H1 (cell line): ENCODE measurements at places on chromosomes 11 and 22. TPM values are rescaled to one million over a fixed set of nuclear protein-coding genes. Genes with fewer than 3 reads are reported as not detected.
A peak's percentile ranks its signal among the peaks of the same experiment; 100 is the strongest.

DNA sequence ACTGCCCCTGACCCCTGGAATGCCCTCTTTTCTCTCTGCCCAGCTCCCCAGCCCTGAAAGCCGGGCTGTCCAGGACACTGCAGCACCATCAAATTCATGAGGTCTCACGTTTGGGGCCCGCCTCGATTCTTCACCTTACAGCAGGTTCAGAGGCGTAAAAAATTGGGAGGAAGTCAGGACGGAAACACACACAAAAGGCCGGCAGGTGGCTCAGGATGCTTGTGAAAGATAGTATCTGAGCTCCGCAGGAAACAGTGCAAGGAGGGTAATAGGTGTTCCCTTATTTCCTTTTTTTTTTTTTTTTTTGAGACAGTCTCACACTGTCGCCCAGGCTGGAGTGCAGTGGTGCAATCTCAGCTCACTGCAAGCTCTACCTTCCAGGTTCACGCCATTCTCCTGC lies 4.1 kb downstream of the RFPL2 start:
- no peak for DNase-seq

DNA sequence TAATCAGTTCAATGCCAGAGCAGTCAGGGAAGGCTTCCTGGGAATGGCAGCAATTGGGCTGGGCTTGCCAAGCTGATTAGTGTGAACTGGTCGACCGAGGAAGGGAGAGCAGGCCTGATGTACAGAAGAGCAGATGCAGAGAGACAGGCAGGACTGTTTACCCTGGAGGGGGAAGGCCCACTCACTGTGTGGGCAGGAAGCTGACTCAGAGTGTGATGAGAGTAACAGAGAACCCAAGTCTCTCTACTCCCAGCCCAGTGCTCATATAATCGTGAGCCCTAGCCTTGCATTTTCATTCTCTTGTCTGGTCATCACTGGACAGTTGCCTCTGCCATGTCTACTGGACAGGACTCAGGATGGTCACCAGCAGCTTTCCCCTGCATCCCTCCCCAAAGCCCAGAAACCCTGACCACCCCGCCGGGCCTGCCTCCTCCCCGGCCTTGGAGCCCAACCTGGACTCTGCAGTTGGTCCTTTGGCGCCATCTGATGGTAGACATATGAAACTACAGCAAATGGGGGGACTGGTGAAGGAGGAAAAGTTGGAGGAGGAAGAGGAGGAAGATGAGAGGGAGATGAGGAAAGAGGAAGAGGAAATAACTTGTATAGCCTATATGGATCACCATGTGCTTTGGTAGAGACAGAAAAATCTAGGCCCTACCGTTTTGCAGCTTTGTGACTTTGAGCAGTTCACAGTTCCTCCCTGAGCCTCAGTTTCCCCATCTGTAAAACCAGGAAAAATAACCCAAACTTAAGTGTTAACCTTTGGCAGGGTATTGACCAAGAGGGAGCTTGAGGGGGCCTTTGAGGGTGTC lies 43.4 kb upstream of the PRDM11 start:
- no peak for DNase-seq

- no peak for DNase-seq
Observed at GRCh38 chr22:21041937-21042336, 3.8 kb upstream of the LRRC74B start.

DNA sequence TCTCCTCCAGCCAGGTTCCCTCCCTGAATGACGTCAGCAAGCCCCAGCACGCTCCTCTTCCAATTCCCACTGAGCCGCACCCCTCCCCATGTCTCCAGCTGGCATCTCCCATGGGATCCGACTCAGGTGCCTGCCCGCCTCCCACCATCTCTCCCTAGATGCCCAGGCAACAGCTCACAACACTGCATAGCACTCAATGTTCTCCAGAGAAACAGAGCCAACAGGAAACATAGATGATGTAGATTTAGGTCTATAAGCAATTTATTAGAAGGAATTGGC lies 532.3 kb downstream of the BRD1 start:
- no peak for DNase-seq

DNA sequence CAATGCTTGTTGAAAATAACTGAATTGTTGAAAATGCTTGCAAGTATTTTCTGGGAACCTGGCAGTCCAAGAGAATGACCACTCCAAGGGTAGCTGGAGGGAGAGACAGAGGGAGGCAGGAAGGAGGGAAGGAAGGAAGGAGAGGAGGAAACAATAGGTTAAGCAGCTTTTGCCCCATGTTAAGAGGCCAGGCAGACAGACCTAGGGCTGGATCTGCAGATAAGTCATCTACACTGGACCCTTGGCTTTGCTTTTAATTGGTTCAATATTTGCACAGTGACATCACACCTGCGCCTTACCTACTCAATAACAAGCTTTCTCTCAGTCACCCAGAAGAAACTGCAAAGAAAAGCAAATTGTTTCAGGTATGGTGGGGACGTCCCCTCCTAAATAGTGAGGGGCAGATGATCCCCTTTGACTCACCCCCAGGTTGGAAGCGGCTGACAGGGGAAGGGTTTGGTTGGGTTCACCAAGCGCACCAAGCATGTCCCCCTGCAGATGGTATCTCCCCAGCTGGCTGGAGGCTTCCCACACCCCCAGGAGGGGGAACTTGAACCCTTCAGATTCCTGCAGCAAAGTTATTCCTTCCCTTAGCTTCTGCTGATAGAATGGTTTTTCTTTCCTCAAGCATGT lies 24.3 kb downstream of the MYH9 start:
- no peak for DNase-seq

GRCh38 chr11:61800331-61801281 lies 7.9 kb downstream of the FEN1 start:
- no peak for DNase-seq

- no peak for DNase-seq
Observed at GRCh38 chr11:58597486-58598144, 18.8 kb downstream of the ZFP91 start.

DNA sequence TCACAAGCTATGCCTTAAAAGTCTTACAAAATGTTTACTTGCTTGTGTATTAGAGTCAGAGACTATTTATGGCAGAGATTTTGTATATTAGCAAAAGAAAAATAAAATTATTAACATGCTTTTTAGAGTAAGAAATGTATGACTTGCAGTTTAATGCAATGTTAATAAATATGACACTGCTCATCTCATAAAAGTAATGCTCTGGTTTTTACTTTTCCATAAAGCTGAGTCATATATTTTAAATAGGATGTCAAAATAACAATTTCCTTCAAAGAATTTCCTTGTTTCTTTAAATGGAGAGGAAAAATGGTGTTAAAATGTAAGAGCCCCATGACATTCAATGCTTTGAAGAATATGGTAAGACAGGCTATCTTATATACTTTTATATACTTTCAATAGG lies 16.3 kb upstream of the RDX start:
- DNase-seq, result no peak

- DNase-seq, result peak; percentile 72
Observed at GRCh38 chr11:75668451-75669297, at the start of gene MAP6. MAP6 (minus strand) TSS chr11:75669038; CDS start chr11:75668369, 669 bp downstream.

- DNase-seq, result no peak
Observed at GRCh38 chr22:19997561-19998231, 18.9 kb downstream of the ARVCF start.

GRCh38 chr22:42885446-42885845 lies 28.4 kb upstream of the ARFGAP3 start:
- DNase-seq, result no peak

GRCh38 chr22:47633111-47633510 lies 870.7 kb downstream of the TBC1D22A start:
- DNase-seq, result no peak

GRCh38 chr11:86990031-86990430 lies 34.8 kb upstream of the FZD4 start:
- DNase-seq, result no peak

DNA sequence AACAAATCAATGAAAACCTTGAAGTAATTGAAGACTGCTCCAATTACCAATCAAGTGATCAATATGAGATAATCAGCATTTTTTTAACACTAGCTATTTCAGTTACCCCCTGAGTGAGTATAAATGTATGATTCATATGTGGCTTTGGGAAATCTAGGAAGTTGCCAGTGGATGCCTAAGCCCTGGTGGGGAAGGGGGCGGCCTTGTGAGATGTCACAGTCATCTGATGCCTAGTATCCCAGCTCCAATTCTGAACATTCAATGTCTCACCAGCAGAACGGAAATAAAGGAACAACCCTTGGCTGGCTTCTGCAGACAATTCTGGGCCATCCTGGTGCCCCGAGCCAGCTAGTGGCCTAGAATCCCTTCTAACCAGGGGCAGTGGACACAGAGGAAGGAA lies 58.5 kb upstream of the TIMP3 start:
- no peak for DNase-seq

DNA sequence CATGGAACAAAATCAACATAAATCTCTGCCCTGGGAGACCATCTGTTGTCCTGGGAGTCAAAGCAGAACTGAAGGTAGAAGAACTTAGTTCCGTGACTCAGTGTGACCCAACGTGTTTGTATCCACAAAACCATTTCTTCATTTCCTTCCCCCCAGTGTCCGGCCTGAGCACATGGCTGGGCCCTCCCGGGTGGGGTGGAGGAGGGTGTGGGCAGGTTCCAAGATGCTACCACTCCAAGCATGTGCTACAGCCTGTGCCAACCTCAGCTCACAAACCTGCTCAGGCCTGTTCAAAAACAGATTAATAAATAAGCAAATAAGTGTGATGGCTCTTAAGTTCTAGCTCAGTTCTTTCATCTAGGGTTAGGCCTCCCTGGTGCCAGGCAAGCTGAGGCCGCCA lies 55.3 kb downstream of the SHANK2 start:
- DNase-seq, result no peak

DNA sequence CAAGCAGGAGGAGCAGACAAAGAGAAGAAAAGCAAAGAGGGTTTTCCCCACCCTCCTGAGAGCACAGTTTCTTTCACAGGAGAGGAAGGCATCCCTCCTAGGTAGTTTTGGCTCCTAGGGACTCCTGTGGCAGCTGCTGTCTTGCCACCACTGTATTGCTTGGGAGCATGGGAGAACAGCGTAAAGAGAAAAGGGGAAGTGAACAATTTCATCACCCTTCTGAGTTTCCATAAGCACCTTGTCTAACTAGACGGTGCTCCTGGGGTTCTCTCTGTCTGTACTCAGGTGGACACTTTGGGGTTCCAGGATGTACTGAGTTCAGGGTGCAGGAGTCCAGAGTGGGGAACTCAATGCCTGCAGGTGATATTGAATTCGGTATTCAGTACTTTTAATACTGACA lies 1430.5 kb downstream of the TBC1D22A start:
- no peak for DNase-seq

GRCh38 chr11:87361891-87362290 lies 324.2 kb downstream of the TMEM135 start:
- no peak for DNase-seq

The OR52I1 gene
- total RNA-seq, result not detected in 2 replicates

The P2RY2 gene
- total RNA-seq, result 1.0 and 1.2 TPM in 2 replicates

The APOBEC3F gene
- 7.3 and 9.7 TPM in 2 replicates for total RNA-seq

The ZNF214 gene
- 3.2 and 5.0 TPM in 2 replicates for total RNA-seq

The KCNK7 gene
- 0.42 and 1.0 TPM in 2 replicates for total RNA-seq

The PLEKHB1 gene
- total RNA-seq, result 13.5 and 14.8 TPM in 2 replicates

The SLC22A25 gene
- total RNA-seq, result not detected in 2 replicates

The ATL3 gene
- total RNA-seq, result 22.2 and 24.5 TPM in 2 replicates

The MYEOV gene
- 0.67 and 0.86 TPM in 2 replicates for total RNA-seq

The SLC37A2 gene
- total RNA-seq, result 1.1 and 1.3 TPM in 2 replicates

The SAAL1 gene
- total RNA-seq, result 46.6 and 48.3 TPM in 2 replicates

The PPFIBP2 gene
- 9.8 and 11.7 TPM in 2 replicates for total RNA-seq

The KREMEN1 gene
- 3.2 TPM in 2 replicates for total RNA-seq
